ENCODE measurements at places on chromosomes 4 and X. TPM values are rescaled to one million over a fixed set of nuclear protein-coding genes. Genes with fewer than 3 reads are reported as not detected.

Gene DGKK
- total RNA-seq, result not detected

Gene ARMCX2
- total RNA-seq, result 76.3 TPM

Gene FDCSP
- not detected for total RNA-seq

Gene ZNF157
- total RNA-seq, result not detected

Gene TKTL2
- total RNA-seq, result not detected

Gene CMC4
- total RNA-seq, result 38.2 TPM

Gene CT45A3
- total RNA-seq, result not detected

Gene SYNPO2
- total RNA-seq, result 6.8 TPM

Gene DBET
- total RNA-seq, result not detected

Gene DHX15
- total RNA-seq, result 80.8 TPM

Gene NLRP2B
- total RNA-seq, result not detected

Gene NAP1L2
- total RNA-seq, result not detected

Gene RS1
- total RNA-seq, result not detected

Gene RPS6KA6
- 4.3 TPM for total RNA-seq

Gene AFF2
- 0.34 TPM for total RNA-seq

Gene ARSH
- not detected for total RNA-seq

Gene AFAP1
- total RNA-seq, result 62.6 TPM

Gene HMGB3
- total RNA-seq, result 9.5 TPM

Gene DNAAF6
- not detected for total RNA-seq

Gene RTL5
- total RNA-seq, result 7.1 TPM

Gene DUSP9
- total RNA-seq, result not detected

Gene HS3ST1
- 0.12 TPM for total RNA-seq

All from pericardium fibroblast (primary cell).